Gastrocnemius medialis (tissue), 4 donors: ENCODE measurements at places on chromosomes 7 and 10. TPM values are rescaled to one million over a fixed set of nuclear protein-coding genes. Genes with fewer than 3 reads are reported as not detected.

GRCh38 chr7:128410451-128410753 is 620 bp upstream of the IMPDH1 start:
- no peaks in the 10 kb centered on the region for H3K27me3 ChIP-seq
- no peaks in the 10 kb centered on the region for H3K36me3 ChIP-seq
- peak overlapping the region; percentile 83 for H3K4me3 ChIP-seq
- no peak for DNase-seq
- peaks cover 21% of the 10 kb centered on the region for H3K4me1 ChIP-seq

GRCh38 chr10:48251525-48252353 is 22.8 kb downstream of the FRMPD2 start:
- no peak for DNase-seq
- H3K27me3 ChIP-seq = no peaks in the 10 kb centered on the region
- no peaks in the 10 kb centered on the region for H3K4me1 ChIP-seq
- H3K27ac ChIP-seq = no peak overlapping the region

GRCh38 chr10:90993340-90993739 is 72.5 kb upstream of the ANKRD1 start:
- H3K4me1 ChIP-seq = peaks cover 15% of the 10 kb centered on the region
- H3K4me3 ChIP-seq = peak overlapping the region; percentile 4

DNA sequence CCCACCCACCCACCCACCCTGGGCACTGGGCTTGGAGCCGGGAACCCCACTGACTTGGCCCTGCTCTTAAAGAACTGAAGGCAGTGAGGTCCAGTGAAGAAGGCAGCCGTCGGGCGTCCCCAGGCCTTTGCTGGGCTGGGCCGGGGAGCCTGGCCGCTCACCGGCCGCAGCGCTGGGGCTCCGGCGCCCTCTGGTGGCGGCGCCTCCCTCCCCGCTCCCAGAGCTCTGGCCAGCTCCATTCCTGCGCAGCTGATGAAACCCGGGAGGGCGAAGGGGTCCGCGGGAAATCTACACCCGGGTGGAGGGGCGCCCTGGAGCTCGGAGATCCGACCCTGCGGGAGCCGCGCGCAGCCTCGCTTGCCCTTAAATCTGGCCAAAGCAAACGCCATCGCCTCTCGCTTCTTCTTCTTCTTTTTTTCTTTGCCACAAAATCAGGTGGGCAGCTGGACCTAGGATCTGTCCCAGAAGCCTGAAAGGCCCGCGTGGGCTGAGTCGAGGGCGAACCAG is 1.7 kb upstream of the CXCL12 start:
- no peaks in the 10 kb centered on the region for H3K36me3 ChIP-seq
- no peak for DNase-seq
- H3K4me1 ChIP-seq = peaks cover 19% of the 10 kb centered on the region
- peak overlapping the region; percentile 32 for H3K4me3 ChIP-seq
- H3K27me3 ChIP-seq = no peaks in the 10 kb centered on the region

- H3K36me3 ChIP-seq = no peaks in the 10 kb centered on the region
- H3K27me3 ChIP-seq = no peaks in the 10 kb centered on the region
- H3K27ac ChIP-seq = no peak overlapping the region
- no peak overlapping the region for H3K4me3 ChIP-seq
- H3K4me1 ChIP-seq = no peaks in the 10 kb centered on the region
- no peak for DNase-seq
These were observed 49.0 kb downstream of the PIK3AP1 start for GRCh38 chr10:96671211-96671890.

- no peak overlapping the region for H3K4me3 ChIP-seq
- H3K36me3 ChIP-seq = no peaks in the 10 kb centered on the region
- H3K27me3 ChIP-seq = no peaks in the 10 kb centered on the region
- H3K27ac ChIP-seq = no peak overlapping the region
- no peak for DNase-seq
These were observed 222.8 kb downstream of the THSD7A start for GRCh38 chr7:11609096-11609670.

- H3K27ac ChIP-seq = no peak overlapping the region
- no peak for DNase-seq
- H3K36me3 ChIP-seq = no peaks in the 10 kb centered on the region
- H3K27me3 ChIP-seq = no peaks in the 10 kb centered on the region
- H3K4me3 ChIP-seq = no peak overlapping the region
These were observed 861.5 kb downstream of the SORCS1 start for GRCh38 chr10:106302961-106303360.

DNA sequence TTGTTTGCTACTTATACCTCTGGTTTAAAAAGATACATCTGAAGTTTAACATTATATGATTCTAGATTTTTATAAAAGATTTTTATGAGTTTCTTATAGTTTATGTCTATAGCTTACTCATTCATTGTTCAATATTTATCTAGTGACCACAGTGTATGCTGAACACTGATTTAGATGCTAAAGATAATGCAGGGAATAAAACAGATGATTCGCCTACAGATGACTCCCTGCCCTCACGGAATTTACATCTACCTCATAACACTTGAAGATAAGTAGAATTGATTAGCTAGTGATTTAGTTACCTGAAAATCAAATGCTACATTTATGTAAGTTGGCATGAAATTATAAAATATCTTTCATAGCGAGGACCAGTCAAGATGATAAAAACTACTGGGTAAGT is 105.8 kb downstream of the HIPK2 start:
- no peak overlapping the region for H3K27ac ChIP-seq
- peaks cover 5% of the 10 kb centered on the region for H3K4me1 ChIP-seq
- no peak for DNase-seq
- no peak overlapping the region for H3K4me3 ChIP-seq
- H3K36me3 ChIP-seq = no peaks in the 10 kb centered on the region

GRCh38 chr7:18771834-18772566 is 276.5 kb downstream of the HDAC9 start:
- no peak for DNase-seq
- H3K27ac ChIP-seq = no peak overlapping the region
- H3K36me3 ChIP-seq = no peaks in the 10 kb centered on the region
- no peaks in the 10 kb centered on the region for H3K27me3 ChIP-seq
- no peak overlapping the region for H3K4me3 ChIP-seq

- peaks cover 36% of the 10 kb centered on the region for H3K4me1 ChIP-seq
- peak overlapping the region; percentile 41 for H3K4me3 ChIP-seq
- peak overlapping the region; percentile 72 for H3K27ac ChIP-seq
- peak; percentile 81 for DNase-seq
- no peaks in the 10 kb centered on the region for H3K36me3 ChIP-seq
- no peaks in the 10 kb centered on the region for H3K27me3 ChIP-seq
These were observed 3.7 kb downstream of the ELOVL3 start for GRCh38 chr10:102229810-102230263.

DNA sequence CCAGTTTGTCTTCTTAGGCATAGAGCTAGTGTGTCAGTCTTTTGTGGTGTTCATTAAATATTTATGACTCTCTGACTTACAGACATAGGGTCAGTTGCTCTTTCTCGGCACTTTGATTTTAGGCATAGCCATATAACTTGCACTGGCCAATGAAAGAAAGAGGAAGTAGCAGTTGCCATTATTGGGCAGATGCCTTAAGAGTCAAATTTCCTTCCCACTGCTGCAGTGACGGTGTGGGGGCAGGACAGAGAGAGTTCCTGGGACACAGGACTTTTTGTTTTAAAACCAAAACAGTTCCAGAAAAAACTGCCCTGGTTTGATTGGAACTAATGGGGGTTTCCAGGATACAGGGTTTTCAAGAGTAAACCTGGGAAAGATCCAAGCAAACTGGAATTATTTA is 60.2 kb upstream of the PHF14 start:
- no peaks in the 10 kb centered on the region for H3K27me3 ChIP-seq
- DNase-seq = no peak
- H3K4me3 ChIP-seq = no peak overlapping the region
- no peaks in the 10 kb centered on the region for H3K4me1 ChIP-seq

- peaks cover 3% of the 10 kb centered on the region for H3K4me1 ChIP-seq
- H3K4me3 ChIP-seq = no peak overlapping the region
- no peak for DNase-seq
- H3K36me3 ChIP-seq = no peaks in the 10 kb centered on the region
- H3K27ac ChIP-seq = no peak overlapping the region
These were observed 34.3 kb downstream of the TET1 start for GRCh38 chr10:68594405-68594804.

GRCh38 chr10:112524641-112525040 is 77.6 kb downstream of the VTI1A start:
- H3K4me3 ChIP-seq = no peak overlapping the region
- no peak for DNase-seq

GRCh38 chr7:41788556-41788955 is 85.7 kb upstream of the INHBA start:
- H3K27ac ChIP-seq = no peak overlapping the region
- no peak overlapping the region for H3K4me3 ChIP-seq
- no peaks in the 10 kb centered on the region for H3K27me3 ChIP-seq

The LRRC4 gene
- total RNA-seq = 4.3 TPM

The CPED1 gene
- 33.2 TPM for total RNA-seq

The CHAT gene
- total RNA-seq = not detected

The AKR1C2 gene
- 325 TPM for total RNA-seq

The LBX1 gene
- total RNA-seq = 25.9 TPM

The PALD1 gene
- 2.0 TPM for total RNA-seq

The STRIP2 gene
- 28.8 TPM for total RNA-seq
